Stimulated activated naive CD4-positive, alpha-beta T cell treated with Interleukin-2 at 50 U/mL for 16 hours (primary cell): ENCODE measurements at places on chromosomes 1 and 21.

GRCh38 chr1:184640505-184640904, 114.2 kb downstream of the EDEM3 start:
- DNase-seq, result no peak

DNA sequence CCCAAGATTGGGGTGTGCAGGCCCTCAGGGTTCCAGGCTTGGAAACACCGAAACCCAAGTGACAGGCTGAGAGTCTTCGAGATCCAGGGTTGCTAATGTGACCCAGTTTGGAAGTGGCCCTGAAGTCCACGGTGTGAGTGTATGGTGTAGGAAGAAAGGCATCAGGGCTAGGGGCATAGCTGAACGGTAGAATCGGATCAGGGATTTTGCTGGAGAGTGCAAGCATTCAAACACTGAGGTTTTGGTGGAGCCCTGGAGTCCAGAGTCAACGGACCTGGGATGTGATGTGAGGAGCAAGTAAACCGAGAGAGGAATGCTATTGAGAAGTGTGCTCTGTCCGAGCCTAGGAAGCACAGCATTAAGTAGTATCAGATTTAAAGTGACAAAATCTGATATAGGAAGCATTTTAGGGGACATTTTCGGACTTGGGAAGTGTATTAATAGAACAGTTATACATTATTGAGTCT, 958 bp downstream of the NFYC start:
- DNase-seq, result no peak

DNA sequence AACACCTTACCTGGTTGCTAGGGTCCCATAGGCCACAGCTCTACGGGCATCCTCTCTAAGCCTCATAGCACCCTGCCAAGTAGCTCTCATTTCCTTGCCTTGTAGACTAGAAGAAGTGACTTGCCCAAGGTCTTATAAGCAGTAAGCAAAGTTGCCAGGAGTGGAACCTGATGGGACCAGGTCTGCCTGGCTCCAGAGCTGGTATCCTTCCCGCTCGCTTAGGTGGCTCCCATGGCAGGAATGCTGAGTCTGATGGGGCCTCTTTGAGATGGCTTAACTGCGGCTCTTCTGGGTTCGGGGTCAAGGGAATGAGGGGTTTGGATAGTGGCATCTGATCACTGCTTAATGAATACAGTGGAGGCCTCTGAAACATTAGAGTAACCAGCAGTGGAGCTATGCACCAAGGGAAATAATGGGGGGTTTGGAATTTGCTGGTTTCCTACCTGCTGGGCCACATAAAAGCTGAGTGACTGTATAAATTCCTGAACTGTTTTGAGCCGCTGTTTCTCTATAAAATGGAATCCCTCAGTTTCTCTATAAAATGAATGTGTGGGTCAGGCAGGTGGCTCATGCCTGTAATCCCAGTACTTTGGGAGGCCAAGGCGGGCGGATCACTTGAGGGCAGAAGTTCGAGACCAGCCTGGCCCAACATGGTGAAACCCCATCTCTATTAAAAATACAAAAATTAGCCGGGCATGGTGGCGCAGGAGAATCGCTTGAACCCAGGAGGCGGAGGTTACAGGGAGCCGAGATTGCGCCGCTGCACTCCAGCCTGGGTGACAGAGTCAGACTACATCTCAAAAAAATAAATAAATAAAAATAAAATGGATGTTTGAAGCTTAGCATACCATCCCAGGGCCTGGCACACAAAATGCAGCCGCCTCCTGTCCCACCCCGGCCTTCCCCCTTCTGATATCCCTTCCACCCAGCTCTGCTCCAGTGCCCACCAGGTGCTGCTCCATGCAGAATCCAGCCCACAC, 12.4 kb downstream of the FAM151A start:
- no peak for DNase-seq

- no peak for DNase-seq
Measured at GRCh38 chr1:14567056-14567455, 31.4 kb upstream of the KAZN start.

DNA sequence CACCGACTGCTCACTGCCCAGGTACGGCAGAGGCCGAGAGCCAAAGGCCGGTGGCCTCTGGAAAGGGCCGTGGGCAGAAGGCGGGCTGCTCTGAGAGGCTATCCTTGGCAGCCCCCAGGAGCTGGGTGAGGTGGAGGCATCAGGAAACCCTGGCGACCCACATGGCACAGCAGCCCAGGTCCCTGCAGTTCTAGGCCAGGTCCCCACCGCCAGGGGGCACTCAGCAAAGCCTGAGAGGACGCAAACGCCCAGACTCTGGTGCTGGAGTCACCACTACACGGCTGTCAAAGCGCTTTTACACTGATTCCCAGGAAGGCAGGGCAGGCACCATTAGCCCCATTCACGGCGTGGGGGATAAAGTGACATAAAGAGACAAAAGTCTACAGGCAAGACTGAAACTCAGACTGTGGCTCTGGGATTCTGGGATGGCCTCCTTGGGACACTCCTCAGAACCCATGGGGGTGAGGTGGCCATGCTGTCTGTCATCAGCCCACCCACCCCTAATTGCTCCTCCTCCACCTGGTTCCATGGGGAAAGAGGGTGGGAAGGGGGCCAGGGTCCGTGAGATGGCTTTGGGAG, 4.9 kb downstream of the PLEKHG5 start:
- DNase-seq, result peak; percentile 83
